Nephron progenitor cell (in vitro differentiated cells): ENCODE measurements at places on chromosomes 3 and 15.
A peak's percentile ranks its signal among the peaks of the same experiment; 100 is the strongest.

GRCh38 chr3:169886671-169887070 is 16.9 kb upstream of the LRRC31 start:
- DNase-seq, result no peak

GRCh38 chr3:54878145-54878544 is 49.7 kb downstream of the LRTM1 start:
- DNase-seq, result no peak

DNA sequence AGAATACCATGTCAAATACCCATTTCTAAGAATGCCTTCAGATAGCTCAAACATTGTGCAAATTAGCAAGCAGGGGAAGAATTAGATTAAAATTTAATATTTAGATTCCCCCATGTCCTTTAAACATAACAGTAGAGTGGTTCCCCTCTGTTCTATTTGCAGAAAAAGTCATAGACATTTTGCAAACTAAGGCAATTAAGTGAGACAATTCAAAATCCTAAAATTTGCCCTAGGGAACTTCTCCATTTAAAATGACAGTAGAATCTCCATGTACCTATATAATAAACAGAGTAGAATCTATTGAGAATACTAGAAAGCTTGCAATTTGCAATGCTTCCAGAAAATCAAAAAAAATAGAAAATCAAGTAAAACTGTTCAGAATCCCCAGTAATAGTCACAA is 340.6 kb downstream of the TBL1XR1 start:
- no peak for DNase-seq

GRCh38 chr3:53846134-53846850 is at the start of the genes CHDH and IL17RB:
Gene CHDH (minus strand): TSS chr3:53846419. CDS start chr3:53824008, 22,411 bp downstream.
Gene IL17RB (plus strand): TSS chr3:53846568. CDS start chr3:53846589, 21 bp downstream.
- DNase-seq, result peak; percentile 74

DNA sequence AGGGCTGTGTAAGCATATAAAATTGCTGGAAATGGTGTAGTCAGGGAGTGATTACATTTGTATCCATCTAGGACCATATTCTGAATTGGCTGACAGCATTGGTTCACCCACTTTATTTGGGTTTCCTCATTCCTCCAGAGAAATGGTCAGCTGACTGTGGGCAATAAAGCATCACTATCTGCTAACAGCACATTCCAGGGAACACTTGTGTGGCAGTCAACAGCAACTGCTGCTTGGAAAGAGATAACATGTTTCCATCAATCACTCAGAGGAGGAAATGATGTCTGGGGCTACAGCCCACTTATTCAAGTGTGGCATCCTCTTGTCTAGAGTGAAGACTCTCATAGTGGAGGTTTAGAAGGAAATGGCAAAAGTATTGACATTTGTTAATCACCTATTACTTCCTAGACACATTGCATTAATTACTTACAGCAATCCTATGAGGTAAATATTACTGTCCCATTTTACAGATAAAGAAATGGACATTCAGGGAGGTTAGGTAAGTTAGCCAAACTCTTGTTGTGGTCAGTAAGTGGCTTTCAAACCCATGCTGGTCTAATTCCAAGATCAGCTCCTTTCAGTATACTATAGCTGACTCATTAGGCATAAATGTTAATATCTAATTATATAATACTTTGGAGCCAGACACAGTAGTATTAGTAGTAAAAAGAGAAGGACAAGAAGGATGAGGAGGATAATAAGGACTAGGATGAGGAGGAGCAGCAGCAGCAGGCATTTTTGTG is 247.8 kb downstream of the ALCAM start:
- no peak for DNase-seq

DNA sequence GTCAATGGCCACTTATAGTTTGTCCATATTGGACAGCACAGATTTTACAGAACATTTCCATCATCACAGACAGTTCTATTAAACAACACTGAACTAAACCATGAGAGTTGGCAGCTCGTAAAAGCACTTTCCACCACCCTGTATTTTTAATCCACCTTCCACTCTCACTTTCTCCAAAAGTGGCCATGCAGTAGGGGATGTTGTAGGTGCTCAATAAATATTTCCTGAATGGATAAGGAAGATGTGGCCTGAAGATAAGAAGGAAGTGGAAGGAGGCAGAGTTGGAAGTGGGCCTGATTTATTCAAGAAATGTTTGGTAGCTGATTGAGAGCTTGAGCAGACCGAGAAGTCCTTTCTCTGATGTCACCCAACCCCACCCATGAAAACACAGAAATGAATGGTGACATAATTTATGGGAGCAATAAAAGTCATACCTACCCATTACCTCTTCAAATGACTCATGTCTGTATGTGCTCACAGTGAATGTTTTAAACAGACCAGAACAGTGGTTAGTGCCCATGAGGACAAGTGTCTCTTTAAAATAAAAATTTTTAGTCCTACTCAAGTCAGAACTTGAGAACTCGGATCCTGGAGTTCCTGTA is 39.6 kb upstream of the CTNNB1 start:
- no peak for DNase-seq

- DNase-seq, result peak; percentile 57
Observed at GRCh38 chr3:187165144-187165543, 25.8 kb upstream of the RPL39L start.

- peak; percentile 19 for DNase-seq
Observed at GRCh38 chr3:15206662-15207576, 873 bp downstream of the CAPN7 start.

- DNase-seq, result no peak
Observed at GRCh38 chr15:53789654-53790375, 30.4 kb upstream of the WDR72 start.

- DNase-seq, result no peak
Observed at GRCh38 chr15:85750319-85751290, 44.1 kb downstream of the KLHL25 start.

DNA sequence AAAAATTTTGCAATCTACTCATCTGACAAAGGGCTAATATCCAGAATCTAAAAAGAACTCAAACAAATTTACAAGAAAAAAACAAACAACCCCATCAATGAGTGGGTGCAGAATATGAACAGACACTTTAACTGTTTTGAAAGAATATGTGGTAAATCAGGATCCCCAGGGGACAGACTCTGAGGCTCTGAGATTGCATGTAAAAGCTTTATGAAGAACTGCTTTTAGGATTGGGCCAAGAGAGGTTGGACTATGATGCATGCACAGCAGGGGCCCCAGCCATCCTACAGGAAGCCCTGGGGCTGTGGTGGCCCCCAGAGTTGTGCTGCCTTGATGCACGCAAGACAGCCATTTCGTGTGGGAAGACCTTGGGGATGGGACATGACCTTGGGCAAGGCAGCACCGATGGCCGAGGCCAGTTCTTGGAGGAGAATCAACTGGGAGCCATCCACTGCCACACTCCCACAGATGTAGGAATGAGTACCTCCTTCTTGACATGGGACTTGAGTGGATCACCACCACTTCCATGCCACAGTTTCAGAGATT is 298.1 kb upstream of the THBS1 start:
- DNase-seq, result no peak

GRCh38 chr15:38486936-38487335 is 33.0 kb downstream of the FAM98B start:
- no peak for DNase-seq

GRCh38 chr3:138332472-138333073 is 2.9 kb upstream of the NME9 start:
- DNase-seq, result no peak
